ENCODE measurements at places on chromosomes 2 and 18. TPM values are rescaled to one million over a fixed set of nuclear protein-coding genes. Genes with fewer than 3 reads are reported as not detected.

MC4R gene
- not detected for total RNA-seq

SLC35G4 gene
- not detected for total RNA-seq

DNA sequence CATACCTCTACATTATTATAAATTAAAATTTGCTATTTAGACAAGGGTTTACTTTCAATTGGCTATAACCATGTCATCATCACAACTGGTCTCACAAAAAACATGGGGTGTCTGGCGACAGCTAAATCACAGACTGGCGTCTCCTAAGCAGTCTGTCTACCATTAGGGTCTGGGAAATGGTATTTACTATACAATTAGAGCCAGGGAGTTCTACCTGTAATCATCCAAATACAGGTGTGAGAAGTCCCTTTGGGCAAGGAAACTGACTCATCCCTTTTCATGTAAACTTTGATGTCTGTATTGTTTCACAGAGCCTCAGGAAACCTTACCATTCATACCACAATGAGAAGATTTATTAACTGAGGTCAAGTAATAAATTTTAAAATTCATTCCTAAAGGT, 126.7 kb downstream of the OLA1 start:
- peak; percentile 88 for DNase-seq

DNA sequence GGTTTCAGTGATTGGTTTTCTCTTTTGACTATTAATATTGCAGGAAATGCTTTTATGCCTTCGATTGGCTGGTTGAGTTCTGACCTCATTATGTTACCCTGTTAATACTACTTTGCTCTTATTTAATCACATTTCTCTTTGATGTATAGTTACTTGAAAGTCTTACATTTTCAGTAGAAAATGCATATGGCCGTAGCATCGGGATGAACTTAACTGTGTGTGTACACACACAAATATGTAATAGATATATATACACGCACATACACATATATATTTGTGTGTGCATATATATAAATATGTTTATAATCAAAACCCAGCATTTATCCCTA, 1.6 kb downstream of the EPC2 start:
- no peak for DNase-seq

GRCh38 chr2:216202626-216203250, 93.6 kb downstream of the XRCC5 start:
- no peak for DNase-seq

DNA sequence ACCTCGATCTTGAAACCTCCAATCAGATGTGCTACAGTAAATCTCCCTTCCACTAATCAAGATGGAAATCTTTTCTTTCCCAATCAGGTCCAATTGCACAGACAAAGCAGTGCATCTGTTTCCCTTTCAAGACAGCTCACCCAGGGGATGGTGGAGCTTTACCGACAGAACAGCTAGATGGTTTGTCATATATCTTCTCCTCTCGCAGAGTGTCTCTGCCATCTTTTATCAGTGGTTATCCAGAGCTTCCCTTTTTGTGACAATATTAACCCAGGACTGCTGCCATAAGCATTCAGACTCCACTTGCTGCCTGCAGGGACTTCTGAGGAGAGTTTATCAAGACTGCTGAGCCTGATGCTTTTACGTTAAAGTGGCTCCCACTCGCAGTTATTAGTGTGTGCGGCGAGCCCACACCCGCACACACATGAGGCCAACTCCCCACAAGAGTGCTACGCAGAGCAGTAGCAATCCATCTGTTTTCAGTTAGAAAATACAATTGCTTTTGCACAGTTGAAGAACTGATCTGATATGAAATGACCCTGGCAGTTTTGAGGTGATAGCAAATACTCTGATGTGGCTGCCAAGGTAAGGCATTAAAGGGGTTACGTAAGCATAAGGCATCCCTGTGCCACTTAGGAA, 398.9 kb downstream of the NCKAP5 start:
- DNase-seq = no peak

GRCh38 chr18:30597202-30597601, 445.3 kb downstream of the DSC3 start:
- DNase-seq = no peak

DNA sequence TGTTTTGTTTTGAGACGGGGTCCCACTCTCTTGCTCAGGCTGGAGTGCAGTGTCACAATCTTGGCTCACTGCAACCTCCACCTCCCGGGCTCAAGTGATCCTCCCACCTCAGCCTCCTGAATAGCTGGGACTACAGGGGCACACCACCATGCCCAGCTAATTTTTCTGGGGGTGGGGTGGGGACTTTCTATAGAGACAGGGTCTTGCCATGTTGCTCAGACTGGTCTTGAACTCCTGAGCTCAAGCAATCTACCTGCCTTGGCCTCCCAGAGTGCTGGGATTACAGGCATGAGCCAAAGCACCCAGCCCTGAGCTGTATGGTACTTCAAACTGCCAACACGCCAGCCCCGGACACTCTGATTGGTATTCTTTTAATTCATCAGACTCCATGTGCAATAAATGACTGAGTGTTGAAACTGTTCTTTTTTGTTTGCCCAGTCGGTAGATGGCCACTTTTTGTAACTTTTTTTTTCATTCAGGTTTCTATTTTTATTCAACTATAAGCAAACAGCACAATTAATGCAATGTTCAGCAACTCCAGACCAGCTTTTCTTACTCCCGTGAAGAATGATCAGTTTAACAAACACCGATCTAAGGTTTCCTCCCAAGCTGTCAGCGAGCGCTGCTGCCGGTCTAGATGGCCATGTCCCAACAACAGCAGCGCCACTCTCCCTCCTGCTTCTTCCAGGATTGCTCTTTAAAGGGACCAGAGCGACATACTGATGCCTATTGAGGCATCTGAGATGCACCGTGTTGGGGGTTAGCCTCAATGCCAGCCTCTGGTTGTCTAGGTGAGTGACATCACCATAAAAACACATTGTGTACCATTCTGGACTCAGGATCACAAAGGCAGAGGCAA, 12.5 kb upstream of the TGOLN2 start:
- DNase-seq = no peak

GRCh38 chr2:212505586-212505985, 33.0 kb downstream of the ERBB4 start:
- DNase-seq = no peak

- DNase-seq = no peak
Measured at GRCh38 chr2:11466307-11467128, 557 bp upstream of the E2F6 start.

GRCh38 chr2:10331702-10332401, 29.1 kb downstream of the HPCAL1 start:
- DNase-seq = no peak

All from HCT116 (cell line).